ENCODE measurements at places on chromosomes 2 and 18.

DNA sequence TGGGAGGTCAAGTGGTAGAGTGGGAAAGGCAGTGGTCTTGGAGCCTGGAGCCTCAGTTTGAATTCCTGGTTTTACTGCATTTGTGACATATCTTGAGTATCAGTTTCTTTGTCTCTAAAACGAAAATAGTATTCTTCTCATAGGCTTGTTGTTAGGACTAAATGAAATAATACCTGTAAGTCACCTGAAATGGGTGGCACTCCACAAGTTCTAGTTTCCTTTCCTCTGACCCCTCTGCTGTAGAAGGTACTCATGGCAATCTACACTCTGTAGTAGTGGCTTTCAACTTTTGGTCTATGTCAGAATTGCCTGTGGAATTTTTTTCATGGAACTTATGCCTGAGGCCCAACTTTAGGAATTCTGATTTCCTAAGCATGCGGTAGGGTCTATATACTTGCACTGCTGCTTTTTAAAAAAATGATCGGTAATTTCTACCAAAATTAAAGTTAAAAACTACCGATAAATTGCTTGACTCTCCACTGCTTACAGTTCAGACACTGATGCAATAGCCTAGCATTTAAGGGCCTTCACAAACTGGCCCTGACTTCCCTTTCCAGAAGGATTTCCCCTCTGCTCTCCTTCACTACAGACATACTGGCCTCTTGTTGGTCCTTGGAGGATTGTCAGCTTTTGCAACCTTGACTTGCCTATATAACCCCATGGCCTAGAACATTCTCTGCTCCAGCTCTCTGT lies 47.2 kb downstream of the PLEK start:
- DNase-seq, result no peak

GRCh38 chr2:130826821-130827501 lies 9.8 kb upstream of the ARHGEF4 start:
- DNase-seq, result no peak

DNA sequence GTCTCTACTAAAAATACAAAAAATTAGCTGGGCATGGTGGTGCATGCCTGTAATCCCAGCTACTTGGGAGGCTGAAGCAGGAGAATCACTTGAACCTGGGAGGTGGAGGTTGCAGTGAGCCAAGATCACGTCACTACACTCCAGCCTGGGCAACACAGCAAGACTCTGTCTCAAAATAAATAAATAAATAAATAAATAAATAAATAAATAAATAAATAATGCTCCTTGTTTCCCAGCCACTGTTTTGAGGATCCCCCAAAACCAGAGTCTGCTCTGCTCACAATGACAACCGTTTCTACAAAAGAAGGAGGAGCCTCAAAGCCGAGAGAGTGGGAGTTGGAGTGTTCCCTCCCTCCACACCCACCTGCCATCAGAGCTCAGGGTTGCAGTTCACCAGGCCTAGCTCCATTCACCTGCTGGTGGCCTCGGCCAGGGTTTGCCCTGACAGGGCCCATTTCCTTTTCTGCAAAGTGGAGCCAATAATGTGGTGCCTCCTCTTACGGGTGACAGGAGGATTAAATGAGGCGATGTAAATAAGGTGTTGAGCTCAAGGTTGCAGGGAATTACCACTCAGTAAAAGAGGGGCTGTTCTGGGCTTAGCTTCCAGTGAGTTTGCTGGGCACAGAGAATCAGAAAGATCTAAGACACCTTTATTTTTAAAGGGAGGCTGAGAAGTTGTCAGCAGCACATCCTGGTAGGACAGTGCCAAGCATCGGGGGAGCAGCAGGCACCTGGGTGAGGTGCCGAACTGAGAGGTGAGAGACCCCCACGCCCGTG lies 25.5 kb downstream of the CRACDL start:
- no peak for DNase-seq

GRCh38 chr18:46477425-46478011 lies 179.5 kb downstream of the LOXHD1 start:
- no peak for DNase-seq

- DNase-seq, result no peak
Measured at GRCh38 chr2:176175709-176176607, 12.5 kb upstream of the HOXD1 start.
